Epithelial cell of esophagus (primary cell): ENCODE measurements at places on chromosomes 1 and 21.

GRCh38 chr1:78668427-78668826 is 18.8 kb downstream of the IFI44 start:
- no peak for DNase-seq

DNA sequence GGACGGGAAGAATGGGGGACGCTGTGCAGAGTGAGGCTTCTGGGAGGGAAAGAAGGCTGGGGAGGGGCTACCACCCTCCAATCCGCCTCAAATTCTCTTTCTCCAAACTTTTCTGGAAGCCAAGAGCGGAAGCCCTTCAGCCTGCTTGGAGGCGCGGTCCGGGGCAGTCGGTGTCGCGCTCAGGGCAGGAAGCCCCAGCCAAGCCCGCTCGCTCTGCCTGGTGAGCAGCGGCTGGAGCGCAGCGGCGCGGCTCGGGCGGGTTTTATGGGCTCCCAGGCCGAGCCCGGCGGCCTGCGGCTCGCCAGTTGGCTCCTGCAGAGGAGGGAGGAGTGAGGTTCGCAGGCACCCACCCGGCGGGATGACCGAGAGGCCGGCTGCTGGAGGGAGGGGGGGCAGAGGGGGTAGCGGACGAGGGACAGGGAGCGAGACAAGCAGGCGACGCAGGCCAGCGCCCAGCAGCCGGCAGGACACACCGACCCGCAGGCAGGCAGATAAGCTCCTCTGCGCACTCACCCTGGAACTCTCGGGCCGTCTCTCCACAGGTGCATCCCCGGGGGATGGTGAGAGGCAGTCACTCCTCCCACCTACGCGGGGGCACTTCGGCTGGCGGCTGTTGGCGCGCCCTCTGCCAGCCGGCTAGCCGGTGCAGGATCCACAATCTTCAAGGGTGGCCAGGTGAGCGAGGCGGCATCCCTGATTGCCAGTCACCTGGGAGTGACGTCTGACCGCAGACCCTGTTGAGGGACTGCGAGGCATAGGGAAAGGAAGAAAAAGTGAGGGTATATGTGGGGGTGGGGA is at the start of gene AVPR1B:
Gene AVPR1B (minus strand): TSS at position 238 of the 798 bp plus-strand sequence. CDS start 498 bp downstream, outside the sequence.
- DNase-seq, result peak; percentile 29

DNA sequence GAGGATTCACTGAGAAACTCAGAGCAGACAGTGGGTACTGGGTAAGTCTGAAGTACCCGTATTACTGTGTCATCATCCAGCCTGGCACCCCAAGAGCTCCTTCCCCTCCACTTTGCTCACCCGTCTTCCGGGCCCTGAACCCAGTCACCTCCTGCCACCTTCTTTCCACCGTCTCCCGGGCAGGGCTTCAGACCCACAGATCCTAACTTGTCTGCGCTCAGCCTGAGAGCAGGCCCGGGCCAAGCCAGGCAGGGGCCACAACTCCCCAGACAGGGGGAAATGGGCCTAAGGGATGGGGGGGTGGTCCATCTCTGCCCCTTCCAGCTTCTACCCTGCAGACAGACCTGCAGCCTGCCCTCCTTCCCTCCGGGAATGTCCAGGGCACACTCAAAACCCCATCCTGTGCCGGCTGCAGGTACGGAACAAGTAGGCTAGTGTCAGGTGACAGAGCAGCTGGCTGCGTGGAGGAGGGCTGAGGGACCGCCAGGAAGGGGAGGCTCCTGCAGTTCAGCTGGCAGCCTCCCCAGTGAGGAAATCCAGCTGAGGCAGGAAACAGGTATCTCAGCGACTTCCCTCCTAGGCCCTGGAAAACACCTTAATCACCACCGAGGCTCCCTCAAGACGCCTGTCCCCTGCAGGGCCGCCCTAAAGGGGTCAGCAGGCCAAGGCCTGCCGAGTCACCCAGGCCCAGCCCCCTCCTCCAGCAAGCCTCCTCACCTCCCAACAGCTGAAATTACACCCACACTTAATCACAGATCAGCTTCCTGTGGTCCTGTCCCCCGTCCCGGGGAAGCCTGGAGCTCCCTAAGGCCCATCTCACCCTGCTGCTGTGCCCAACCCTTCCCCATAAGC is 3.5 kb downstream of the HSPG2 start:
- peak; percentile 86 for DNase-seq

DNA sequence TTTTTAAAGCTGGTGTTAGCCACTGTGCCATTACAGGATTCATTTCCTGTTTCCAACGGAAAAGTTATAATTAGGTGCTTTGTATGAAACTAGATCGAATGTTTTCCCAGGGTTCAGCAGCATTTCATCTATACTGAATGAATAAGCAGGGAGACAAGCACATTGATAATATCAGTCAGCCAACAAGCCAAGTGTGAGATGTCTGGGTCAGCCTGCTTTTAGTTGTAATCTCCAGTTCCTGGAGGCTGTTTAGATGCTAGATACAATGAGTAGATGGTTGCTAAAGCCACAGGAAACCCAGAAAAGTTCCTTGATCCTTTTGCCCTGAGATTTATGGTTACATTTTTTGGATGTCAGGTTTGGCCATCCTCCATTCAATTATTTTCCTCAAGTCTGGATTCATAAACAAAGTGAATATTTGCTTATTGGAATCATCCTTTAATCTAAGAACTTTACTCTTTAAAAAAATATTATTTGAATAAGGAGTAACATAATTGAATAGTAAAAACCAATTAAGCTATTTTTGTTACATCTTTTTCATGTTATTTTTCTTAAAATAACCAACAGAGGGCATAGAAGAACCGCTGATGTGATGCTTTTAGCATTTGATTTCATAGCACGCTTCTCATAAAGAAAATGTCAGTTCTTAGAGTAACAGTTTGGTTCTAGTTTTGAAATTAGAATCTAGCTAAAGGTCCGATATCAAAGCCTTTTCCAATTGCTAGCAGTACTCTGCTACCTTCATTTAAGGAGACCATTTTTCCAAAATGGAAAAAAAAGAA is 76.6 kb downstream of the HSPA13 start:
- peak; percentile 41 for DNase-seq

DNA sequence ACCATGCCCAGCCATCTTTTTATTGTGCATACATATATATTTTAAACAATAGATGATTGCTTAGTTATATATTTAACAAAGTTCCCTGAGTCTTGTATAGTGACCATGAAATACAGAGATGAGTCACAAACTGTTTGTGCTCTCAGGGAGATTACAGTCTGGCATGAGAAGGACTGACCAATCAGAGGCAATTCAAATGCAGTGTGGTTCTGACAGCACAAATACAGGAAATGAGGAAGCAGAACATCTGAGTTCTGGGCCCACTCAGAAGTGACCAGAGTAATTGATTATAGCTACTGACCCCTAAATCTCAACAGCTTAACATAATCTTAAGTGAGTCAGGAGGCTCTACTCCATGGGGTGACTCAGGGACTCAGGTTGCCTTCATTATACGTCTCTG is 534.5 kb downstream of the OMA1 start:
- peak; percentile 11 for DNase-seq

DNA sequence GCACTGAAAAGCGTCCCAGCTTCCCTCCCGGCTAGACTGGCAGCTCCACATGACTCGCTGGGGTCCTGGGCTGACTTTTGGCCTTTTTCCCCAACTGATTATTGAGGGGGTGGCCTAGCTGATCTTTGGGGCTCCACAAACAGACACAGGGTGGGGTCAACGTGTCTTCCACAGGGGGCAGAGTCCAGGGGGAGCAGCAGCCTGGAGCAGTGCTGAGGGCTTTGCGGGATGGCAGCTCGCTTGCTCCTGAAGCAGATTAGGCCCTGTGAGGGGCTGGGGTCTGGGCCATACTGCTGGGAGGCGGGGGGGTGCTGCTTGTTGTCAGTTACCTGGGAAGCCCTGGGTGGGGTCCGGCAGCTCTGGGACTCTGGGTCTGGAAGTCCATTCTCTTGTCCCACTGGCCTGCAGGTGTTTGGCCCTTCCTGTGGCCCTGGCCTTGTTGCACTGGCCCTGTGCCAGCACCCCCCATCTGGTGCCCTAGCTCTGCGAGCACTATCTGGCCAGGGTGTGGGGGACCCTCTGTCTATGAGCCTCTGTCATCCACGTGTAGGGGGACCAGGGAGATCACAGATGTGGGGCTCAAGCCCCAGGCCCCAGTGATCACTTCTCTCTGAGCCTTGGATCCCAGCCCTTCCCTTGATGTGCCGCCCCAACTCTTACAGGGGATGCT is 12.3 kb upstream of the HES5 start:
- DNase-seq, result no peak

DNA sequence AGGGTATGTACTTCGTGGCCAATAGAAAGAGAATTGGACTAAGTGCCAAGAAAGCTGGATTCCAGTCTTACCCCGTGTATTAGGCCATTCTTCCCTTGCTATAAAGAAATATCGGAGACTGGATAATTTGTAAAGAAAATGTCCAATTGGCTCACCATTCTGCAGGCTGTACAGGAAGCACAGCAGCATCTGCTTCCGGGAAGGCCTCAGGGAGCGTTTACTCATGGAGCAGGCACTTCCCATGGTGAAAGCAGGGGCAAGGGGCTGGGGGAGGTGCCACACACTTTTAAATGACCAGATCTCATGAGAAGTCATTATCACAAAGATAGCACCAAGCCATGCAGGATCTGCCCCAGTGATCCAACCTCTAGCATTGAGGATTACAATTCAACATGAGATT is 7.8 kb upstream of the AMIGO1 start:
- no peak for DNase-seq

GRCh38 chr1:89703469-89703868 is 70.5 kb downstream of the LRRC8C start:
- no peak for DNase-seq
